ENCODE measurements at places on chromosomes 2 and 18.

GRCh38 chr18:21330122-21330701, 88.2 kb downstream of the GREB1L start:
- DNase-seq, result peak; percentile 80

- DNase-seq, result no peak
Measured at GRCh38 chr2:29000481-29000880, 19.4 kb downstream of the TOGARAM2 start.

GRCh38 chr2:3730646-3731045, 27.3 kb downstream of the DCDC2C start:
- DNase-seq, result peak; percentile 58

DNA sequence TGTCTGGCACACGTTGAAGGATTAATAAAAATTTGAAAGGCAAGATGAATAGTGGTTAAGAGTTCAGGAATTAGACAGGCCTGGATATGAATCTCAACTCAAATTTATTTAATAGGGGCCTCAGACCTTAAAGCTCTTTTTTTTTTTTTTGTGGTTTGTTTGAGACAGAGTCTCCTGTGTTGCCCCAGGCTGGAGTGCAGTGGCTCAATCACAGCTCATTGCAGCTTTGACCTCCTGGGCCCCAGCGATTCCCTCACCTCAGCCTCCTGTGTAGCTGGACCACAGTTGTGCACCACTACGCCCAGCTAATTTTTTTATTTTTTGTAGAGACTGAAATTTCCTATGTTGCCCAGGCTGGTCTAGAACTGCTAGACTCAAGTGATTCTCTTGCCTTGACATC, 3.0 kb downstream of the ZRANB3 start:
- peak; percentile 27 for DNase-seq

DNA sequence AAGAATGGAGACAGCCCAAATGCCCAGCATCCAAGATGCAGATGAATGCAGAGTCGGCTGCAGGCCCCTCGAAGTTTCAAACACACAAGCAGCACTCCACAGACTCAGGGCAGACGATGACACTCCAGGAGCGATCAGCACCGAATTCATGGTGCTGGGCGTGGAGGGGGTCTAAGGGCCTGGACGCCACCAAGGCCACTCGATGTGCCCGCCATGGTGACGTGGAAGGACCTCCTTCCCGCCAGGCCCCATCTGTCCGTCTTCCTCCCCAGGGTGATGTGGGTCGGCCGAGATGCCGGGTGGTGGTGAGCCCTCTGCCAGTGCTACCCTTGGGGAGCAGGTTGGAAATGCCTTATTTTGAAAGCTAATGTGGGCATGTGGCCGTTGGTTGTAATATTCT, 9.4 kb downstream of the KIF1A start:
- DNase-seq, result no peak

- DNase-seq, result no peak
Measured at GRCh38 chr2:135494503-135494902, 36.5 kb downstream of the ZRANB3 start.

DNA sequence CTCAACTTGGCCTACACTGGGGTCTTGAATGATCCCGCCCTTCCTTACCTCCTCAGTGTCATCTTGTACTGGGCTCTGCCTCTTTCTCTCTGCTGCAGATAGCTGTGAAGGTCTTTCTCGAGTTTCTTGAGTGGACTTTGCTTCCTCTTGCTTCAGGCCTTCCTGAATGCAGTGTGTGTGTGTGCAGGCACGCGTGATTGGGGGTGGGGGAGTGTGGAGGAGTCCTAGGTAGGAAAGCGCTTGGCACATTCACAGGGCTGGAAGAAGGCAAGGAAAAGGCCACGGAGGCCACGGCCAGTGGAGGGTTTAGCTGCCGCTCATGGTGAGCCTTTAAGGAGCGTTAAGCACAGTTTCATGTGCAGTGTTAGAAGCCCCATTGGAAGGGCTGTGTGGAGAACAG, 5.5 kb downstream of the RALB start:
- DNase-seq, result no peak

- DNase-seq, result no peak
Measured at GRCh38 chr18:23519734-23520133, 16.4 kb downstream of the RMC1 start.

DNA sequence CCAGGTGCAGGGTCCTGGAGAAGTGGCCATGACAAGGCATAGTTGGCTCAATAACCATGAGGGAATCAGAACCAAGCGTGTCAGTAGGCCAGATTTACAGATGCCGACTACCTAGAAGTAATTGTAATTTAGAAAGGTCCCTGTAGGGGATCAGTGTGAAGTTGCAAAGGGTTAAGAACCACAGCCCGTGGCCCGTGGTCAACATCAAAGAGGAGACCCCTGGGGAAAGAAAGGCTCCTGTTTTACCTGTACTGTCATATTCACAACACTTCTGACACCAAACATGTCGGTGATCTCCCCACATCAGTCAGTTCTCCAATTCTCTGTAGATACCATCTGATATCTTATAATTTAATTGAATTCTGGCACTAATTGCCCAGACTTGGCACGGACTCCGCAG, 31.0 kb downstream of the SP100 start:
- DNase-seq, result no peak

GRCh38 chr2:36409335-36409734, 53.8 kb downstream of the CRIM1 start:
- no peak for DNase-seq

- DNase-seq, result peak; percentile 62
Measured at GRCh38 chr2:69375494-69376353, 11.3 kb downstream of the GFPT1 start.

DNA sequence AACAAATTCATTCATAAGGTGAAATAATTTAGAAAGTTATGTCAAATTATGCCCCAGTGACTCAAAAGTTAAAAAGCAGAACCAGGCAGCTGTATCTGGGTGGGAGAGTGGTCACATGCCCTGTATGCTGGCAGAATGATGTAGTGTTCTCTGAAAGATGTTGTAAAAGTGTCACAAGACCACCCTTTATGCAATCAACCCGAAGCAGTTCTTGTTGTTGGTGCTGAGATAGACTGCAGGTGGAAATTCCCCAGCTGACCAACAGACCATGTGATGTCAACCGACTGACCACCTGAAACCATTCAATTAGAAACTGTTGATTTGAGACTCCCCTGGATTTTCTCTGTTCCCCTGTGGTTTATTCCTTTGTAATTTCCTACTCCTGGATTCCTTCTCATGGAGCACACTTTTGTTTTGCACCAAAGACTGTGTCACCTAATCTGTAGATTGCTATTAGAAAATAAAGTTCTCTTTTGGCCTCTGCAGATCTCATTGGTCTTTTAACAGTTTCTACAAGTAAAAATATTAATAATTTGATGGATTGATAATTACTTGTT, 1341.3 kb upstream of the LRRTM1 start:
- no peak for DNase-seq

DNA sequence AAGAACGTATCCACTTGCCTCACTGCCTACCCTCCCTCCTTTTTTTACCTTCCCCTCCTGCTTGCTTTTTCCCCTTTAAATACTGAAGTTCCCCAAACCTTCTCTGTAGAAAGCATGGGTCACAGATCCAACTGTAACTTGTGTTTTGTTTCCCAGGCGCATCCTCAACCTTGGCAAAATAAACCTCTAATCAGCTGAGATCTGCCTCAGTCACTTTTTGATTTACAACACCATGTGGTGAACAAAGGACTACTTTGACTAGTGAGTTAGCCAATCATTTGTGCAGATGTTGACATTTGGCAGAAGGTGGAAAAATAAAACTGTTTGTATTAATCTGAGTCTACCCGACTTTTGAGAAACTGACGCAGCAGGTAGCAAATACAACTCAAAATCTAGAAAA, 23.3 kb upstream of the MCM6 start:
- no peak for DNase-seq

DNA sequence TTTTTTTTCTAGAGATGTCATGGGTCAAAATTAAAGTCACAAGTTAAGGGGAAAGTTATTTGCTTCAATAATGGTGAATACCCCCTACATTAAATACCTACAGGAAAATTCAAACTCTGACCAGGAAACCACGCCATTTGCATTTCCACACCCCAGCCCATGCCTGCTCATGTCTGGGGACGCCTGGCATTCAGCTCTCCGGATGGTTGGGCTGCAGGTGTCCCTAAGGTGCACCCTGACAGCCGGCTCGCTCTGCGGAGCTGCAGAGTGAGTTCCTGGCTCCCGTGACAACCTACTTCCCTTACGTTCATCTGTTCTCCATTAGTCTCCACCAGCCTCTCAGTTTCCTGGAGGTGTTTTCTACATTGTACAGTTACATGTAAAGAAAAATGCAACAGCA, 122.7 kb upstream of the RIOK3 start:
- DNase-seq, result no peak

DNA sequence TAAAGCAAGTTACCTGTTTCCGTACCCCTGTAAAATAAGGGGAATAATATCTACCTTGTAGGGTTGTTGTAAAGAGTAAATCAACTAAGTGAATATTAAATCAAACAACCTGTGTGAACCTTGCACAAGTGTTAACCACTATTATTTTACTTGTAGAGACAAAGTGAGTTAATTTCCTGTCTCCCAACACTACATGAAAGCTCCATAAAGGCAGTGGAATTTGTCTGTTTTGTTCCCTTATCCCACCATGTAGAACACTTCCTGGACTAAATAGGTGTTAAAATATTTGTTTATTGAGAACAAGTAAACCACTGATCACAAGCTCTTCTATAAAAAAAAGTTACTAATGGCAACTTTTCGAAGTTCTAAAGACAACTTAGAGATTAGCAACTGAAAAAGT, 3.3 kb downstream of the ARL5A start:
- no peak for DNase-seq

DNA sequence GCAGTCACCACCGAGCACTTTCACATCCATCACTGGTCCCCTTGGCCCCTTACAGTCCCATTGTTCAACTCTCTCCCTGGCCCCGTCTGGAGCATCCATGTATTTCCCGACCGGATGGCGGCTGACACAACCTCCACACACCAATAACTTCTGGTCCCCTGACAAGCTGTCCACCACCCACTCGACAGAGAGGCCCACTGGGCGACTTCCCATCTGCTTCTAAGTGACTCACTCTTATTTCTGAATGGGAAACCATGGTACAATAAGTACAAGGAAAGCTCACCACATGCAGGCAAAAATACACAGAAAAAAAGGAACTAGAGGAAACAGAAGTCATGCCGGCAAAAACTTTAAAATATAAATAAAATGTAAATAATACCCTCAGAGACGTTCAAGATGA, 82.9 kb upstream of the RAB12 start:
- DNase-seq, result no peak

- no peak for DNase-seq
Measured at GRCh38 chr18:51163543-51163942, 33.9 kb downstream of the MEX3C start.

GRCh38 chr18:50724751-50725151, 95.1 kb downstream of the MRO start:
- DNase-seq, result no peak

DNA sequence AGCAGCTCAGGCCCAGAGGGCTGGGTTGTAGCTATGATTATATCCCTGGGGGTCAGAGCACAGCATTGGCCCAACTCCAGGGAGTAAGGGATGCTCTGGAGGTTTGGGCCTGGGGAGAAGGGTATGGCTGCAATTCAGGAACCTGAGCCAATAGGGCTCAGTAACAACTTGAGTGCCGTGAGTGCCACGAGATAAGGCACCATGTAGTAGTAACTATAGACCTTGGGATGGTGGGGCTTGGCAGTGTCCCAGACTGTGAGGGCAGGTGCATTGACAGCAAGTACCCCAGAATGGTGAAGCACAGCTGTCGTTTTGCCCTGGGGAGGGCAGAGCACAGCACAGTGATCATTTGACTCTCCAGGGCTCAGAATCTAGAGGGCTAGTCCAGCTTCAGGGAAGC, 45.1 kb upstream of the ZNF396 start:
- no peak for DNase-seq

DNA sequence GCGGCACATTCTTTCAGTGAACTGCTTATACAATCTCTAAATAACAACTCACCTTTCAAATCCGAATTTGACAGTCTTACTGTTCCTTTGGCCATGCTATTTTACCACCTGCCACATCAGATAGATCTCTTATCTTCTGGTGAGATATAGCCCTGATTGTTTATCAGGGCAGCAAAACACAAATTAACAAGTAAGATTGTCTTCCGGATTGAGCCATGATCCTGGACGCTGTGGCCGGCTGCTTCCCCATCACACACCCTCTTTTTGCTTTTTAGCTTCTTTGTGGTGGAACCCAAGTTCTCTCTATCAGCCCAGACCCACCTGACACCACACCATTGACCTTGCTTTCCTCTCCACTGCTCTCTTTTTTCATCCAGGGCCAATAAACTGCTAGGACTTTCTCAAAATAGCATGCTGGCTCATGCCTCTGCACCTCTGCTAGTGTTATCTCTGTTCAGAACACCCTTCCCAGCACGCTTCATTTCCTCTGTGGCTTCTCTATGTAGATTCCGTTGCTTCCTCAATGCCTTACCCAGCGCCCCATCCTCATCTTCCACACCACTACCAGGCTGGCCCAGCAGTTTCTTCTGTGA, 111.8 kb upstream of the CNTNAP5 start:
- no peak for DNase-seq

- DNase-seq, result peak; percentile 13
Measured at GRCh38 chr2:56444339-56444738, 260.5 kb downstream of the CCDC85A start.

- no peak for DNase-seq
Measured at GRCh38 chr2:17272652-17273525, 245.4 kb downstream of the RAD51AP2 start.

DNA sequence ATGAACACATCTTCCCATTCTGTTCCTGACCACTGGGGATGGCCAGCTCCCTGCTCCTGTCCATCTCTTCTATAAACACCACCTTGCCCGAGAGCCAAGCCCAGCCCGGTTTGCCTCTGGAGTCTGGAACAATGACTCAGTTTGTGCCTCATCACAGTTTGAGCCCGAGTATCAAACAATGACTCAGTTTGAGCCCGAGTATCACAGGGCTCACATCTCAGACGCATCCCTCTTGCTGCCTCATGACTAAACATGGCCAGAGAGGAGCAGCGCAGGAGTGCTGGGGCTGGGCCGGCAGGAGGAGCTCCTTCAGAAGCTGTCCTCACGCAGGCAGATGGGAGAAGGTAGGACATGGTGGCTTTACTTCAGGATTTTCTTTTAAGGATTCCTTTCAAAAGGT, 68.7 kb downstream of the PXDN start:
- peak; percentile 98 for DNase-seq
